Activated B cell treated with CpG ODN at 0.5 μM for 24 hours (primary cell): ENCODE measurements at places on chromosomes 6 and 20.

DNA sequence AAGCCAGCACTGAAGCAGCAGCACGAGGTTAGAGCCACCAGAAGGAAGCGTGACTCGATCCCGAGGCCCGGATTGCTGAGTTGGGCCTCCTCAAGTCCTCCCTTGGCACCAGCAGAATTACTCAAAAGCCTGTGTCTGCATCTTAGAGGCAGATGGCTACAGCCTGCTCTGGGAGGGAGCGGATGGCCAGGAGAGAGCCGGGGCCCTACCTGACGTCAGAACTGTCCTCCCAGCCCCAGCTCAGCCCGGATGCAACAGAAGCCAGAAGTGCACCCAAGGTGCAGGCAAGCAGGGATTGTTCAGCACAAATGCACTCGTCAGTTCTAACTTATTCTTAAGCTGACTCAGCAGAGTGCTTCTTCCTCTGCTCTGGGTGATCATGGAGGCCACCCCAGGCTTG is 155.5 kb upstream of the RPS6KA2 start:
- no peak for DNase-seq

DNA sequence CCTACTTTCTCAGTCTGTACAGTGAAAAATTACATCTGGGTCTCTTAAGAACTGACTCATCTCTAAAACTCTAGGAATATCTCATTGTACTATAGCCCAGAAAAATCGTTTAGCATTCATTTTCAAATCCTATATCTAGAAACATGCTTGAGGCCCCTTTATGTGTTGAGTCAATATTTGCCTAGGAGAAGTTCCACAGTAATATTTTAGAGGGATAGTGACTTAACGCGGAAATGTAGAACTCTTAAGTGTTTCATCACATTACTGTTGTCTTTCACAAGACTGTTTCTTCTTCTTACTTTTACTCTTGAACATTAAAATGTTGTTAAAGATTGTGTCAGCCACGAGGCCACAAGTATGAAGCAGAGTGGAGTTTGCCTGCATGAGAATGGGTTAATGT is 23.0 kb upstream of the MYLIP start:
- no peak for DNase-seq

GRCh38 chr6:136440203-136440602 is 110.0 kb downstream of the MAP7 start:
- no peak for DNase-seq

DNA sequence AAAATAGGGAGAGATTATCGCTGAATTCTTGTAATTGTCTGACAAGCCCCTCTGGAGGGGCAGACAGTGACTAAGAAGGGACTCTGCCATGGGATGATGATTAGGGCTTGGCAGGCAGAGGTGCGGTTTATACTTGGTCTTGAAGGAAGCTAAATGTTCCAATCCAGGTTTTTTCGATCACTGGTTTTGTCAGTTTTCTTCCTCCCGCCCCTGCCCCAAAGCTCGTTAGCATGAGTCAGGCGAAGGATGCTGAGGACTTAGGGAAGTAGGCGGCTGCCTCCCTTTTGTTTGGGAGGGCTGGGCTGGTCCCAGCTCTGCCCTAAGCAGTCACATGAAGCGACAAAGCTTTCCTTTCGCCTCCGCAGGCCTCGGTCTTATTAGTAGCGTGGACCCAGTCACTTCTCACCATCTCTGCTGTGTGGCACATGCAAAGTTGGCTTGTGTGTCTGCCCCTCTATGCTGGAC is 314.2 kb downstream of the CDC5L start:
- DNase-seq = no peak

- no peak for DNase-seq
Observed at GRCh38 chr6:53431704-53432103, 83.0 kb upstream of the ELOVL5 start.

GRCh38 chr6:5213836-5214235 is 46.9 kb downstream of the LYRM4 start:
- no peak for DNase-seq

GRCh38 chr6:73696966-73697655 is 1.1 kb downstream of the CD109 start:
- DNase-seq = no peak

- DNase-seq = no peak
Observed at GRCh38 chr6:130873746-130874145, 46.5 kb downstream of the SMLR1 start.

DNA sequence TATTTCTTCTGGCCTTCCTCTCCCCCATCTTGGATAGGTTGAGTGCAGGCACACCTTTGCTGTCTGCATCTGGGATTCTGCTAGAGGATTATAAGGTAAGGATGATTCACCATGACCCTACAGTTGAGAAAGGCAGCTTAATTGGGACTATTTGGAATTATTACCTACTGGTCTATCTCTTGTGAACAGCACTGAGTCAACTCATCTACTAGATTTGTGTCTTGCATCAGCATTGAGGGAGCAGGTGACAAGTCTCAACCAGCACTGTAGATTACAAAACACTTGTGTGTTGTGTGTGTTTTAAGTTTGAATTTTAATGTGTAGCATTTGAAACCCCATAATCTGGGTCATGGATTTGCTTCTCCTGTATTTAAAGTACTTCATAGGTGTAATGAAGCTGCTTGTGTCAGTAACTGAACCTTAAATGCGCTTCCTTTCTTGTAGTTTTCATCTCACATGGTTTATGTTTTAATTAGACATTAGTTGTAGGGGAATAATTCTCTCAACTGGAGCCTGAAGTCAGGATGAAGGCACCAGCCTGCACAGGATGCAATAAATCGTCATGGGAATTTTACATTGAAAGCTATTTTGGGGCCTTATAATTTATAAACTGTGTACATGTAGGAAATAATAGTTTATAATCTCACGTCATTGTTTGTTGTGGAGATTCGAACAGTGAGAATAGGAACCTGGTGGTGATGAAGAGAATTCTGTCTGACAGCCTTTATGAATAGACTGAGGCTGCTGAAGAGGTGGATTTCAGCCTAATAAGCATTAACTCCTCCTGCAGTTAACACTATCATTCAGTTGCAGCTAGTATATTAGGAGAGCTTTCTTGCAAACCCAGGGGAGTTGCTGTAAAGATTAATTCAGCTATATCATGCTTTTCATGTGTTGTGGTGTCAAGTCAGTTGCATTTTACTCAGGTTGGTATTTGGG is 125.1 kb downstream of the JARID2 start:
- no peak for DNase-seq

GRCh38 chr20:18637224-18637623 is 49.4 kb downstream of the DTD1 start:
- no peak for DNase-seq

GRCh38 chr20:58744836-58745235 is 52.2 kb downstream of the NPEPL1 start:
- no peak for DNase-seq

GRCh38 chr6:7042654-7043545 is 64.9 kb upstream of the RREB1 start:
- DNase-seq = no peak

GRCh38 chr6:25472306-25472705 is 179.7 kb upstream of the SCGN start:
- no peak for DNase-seq

GRCh38 chr6:57275384-57275783 is 42.0 kb upstream of the PRIM2 start:
- no peak for DNase-seq

DNA sequence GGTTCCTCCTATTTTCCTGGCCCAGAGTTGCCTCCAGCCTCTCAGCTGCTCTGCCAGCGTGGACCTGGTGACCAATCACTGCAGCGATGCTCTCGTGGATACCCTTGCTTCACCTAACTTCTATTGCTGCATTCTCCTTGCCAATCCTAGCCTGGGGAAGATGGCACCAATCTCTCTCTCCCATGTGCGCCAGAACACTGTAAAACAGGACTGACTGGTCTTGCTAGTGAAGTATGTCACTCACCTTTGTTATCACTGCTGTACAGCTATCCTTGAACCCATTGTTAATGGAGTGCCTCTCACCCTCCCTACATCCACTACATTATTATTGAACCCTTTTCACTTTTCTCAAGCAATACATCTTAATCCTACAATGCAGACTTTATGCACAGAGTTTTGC is 80.1 kb downstream of the LYRM4 start:
- no peak for DNase-seq

GRCh38 chr20:2799271-2799670 is 1.2 kb downstream of the CPXM1 start:
- no peak for DNase-seq

DNA sequence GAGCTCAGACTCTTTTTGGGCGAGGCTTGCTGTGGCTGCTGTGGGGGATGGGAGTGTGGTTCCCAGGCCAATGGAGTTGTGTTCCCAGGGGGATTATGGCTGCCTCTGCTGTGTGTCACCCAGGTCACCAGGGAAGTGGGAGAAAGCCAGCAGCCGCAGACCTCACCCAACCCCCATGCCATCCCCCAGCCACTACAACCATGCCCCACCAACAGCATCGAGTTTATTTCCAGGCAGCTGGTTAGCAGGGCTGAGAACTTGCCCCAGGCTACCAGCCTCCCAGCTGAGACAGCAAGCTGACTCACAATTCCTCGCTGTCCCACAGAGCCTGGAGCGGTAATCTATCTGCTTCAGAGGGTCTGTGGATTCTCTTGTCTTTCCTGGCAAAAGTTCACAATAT is 331.7 kb downstream of the FRK start:
- no peak for DNase-seq

DNA sequence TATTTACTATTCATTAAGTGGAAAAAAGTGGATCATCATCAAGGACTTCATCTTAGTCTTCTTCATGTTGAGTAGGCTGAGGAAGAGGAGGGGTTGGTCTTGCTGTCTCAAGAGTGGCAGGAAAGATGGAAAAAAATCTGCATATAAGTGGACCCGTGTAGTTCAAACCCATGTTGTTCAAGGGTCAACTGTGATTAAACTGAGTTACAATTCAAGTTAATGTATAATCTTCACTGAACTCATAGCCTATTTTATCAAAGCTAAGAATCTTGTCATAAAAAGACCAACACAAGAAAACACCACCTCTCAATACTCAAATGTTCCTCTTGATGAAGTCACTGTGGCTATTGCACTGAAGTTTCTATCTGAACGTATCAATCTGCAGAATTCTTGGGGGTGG is 260.2 kb downstream of the FNDC1 start:
- DNase-seq = no peak

GRCh38 chr20:44839481-44839880 is 29.1 kb upstream of the RIMS4 start:
- DNase-seq = no peak

- DNase-seq = no peak
Observed at GRCh38 chr6:36851626-36852025, 12.4 kb upstream of the CPNE5 start.

DNA sequence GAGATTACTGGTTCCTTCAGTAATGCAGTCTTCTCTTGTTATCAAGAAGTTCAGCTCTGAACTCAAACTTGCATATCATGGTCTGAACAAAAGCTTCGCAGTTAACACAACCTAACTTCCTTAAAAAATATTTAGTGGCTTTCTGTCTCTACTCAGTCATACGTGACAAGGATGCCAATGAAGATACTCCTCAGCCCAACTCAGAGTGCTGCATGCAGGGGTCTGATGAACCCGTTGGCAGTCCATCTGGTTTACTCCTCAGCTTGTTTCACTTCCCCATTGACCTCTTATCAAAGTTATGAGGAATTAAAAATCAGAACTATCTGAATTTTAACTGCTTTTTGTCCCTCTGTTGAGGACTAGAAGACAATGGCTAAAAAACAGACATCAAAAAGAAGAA is 56.6 kb upstream of the RIN2 start:
- no peak for DNase-seq

GRCh38 chr6:138987080-138987642 is 892 bp downstream of the REPS1 start:
- no peak for DNase-seq

DNA sequence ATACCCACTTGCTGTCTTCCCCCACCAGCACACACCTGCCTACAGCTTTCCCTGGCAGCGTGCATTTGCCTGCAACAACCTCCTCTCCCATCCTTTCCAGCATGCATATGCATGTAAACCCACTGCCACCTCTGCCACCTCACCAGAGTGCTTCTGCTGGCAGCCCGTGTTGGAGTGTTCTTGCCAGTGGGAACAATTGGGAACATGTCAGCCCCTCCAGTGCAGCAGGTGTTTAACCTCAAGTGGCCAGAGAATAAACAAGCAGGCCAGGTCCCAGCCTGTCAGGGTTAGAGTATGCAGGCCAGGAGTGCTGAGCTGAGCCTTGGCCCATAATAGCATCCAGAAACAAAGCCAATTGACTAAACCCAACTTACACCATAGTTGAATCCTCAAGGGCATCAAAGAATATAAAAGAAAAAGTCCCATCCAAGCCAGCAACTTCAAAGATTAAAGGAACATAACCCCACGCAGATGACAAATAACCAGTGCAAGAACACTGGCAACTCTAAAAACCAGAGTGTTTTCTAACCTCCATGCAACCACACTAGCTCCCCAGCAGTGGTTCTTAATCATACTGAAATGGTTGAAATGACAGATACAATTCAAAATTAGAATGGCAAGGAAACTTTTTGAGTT is 1212.1 kb upstream of the CITED2 start:
- DNase-seq = no peak

DNA sequence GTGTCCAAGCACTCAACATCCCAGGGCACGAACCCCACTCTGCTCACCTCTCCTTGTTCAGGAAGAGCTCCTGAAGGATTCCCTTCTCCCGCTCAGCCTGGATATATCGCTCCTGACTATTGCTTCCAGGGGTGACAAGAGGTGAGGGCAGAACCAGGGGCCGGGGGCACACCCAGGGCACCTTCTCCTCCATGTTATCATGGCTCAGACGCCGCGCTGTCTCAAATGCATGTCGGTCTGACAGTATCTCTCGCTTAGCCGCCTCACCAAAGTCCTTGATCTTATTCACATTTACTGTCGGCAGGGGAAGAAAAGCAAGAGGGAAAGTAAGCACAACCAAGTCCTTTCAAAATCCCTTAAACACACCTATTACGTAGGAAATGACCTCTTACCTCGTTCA is 13.1 kb downstream of the PPP1R10 start:
- DNase-seq = no peak

DNA sequence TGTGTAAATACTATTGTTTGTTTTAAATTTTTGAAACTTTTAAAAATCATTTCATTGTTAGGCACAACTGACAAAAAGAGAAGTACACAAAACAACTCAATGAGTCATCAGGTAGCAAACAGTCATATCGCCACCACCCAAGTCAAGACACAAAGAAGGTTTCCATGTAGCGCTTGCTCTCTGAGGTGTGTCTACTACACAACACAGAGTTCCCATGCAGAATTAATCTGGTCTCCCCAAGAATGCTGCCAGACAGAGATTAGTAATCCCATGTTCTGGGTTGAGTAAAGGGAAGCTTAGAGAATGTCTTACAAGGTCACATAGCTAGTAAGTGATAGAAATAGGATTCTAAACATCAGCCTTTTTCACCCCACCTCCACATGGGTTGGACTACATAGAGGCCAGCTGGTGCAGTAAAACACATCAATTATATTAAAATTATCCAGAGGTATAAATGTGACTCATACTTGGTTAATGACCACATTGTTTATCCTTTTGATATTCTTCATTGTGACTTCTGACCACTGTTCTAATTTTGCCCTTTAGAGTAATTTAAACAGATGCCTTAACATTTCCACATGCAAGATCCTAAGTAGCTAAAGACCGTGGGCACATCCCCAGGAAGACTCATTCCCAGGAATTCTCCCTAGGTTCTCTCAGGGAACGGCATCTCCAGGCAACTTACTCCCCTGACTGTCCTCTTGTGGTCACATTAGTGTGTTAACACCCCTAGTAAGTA is 413.5 kb downstream of the PRKN start:
- DNase-seq = no peak

- DNase-seq = no peak
Observed at GRCh38 chr6:45076217-45076930, 251.8 kb upstream of the RUNX2 start.

- no peak for DNase-seq
Observed at GRCh38 chr6:114523508-114523907, 180.7 kb upstream of the HS3ST5 start.

GRCh38 chr6:161394437-161394836 is 120.6 kb upstream of the AGPAT4 start:
- no peak for DNase-seq
